Activated effector memory CD4-positive, alpha-beta T cell treated with anti-CD3 and anti-CD28 coated beads, Interleukin-2, amount 50 U/mL, for 16 hours (primary cell): ENCODE measurements at places on chromosomes 3 and 15.

- DNase-seq, result no peak
Measured at GRCh38 chr3:21752749-21753347, 1.8 kb upstream of the ZNF385D start.

GRCh38 chr3:47932421-47932820 is 83.8 kb downstream of the MAP4 start:
- no peak for DNase-seq

DNA sequence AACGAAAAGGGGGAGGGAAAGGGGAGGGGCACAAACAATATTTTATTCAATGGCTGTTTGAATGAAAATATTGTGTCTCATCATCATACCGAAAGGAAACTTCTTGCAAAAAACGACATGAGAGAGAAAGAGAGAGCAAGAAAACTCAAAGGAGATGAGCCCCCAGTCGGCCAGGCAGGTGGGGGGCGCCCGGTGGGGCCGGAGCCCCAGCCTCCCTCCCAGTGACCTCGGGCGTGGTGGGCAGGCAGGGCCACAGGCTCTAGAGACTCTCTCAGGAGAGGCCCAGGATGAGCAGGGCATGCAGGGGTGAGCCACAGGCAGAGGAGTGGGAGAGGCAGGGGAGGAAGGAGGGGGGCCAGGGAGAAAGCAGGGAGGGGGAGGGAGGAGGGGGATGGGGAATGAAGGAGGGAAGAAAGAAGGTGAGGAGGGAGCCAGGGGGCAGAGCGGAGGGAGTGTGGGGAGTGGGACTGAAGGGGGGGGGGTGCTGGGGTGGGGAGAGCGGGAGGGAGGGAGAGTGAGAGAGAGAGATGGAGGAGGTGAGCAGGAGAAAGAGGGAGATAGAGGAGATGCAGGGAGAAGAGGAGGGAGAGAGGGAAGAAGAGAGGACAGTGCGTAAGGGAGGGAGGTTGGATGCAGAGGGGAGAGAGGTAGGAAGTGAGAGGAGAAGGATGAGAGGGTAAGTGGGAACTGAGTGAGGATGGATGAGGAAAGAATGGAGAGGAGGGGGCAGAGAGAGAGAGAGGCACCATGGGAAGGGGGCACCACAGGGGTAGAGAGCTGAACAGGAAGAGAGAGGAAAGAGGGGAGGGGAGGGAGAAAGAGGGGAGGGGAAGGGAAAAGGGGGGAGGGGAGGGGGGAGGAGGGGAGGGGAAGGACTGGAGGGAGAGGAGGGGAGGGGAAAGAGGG is 14.1 kb upstream of the TMEM115 start:
- DNase-seq, result no peak

DNA sequence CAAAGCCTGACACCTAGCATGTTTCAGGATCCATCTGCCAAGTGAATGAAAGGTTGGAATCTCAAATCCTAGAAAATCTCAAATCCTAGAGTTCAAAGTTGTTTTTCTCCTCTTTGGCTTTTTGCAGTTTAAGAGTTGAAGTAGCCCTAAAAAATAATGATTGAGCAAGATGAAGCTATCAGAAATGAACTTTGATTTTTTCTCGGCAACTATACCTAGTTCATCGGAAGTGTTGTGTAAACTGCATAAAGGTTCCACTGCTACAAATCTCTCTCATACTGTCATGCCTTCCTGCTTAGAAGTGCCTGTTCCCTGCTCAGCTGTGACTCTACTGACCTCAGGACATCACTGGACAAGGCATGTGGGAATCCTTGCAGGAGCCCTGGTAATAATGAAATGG is 35.8 kb upstream of the FOXB1 start:
- no peak for DNase-seq

- no peak for DNase-seq
Measured at GRCh38 chr3:153052096-153052460, 109.9 kb upstream of the RAP2B start.

DNA sequence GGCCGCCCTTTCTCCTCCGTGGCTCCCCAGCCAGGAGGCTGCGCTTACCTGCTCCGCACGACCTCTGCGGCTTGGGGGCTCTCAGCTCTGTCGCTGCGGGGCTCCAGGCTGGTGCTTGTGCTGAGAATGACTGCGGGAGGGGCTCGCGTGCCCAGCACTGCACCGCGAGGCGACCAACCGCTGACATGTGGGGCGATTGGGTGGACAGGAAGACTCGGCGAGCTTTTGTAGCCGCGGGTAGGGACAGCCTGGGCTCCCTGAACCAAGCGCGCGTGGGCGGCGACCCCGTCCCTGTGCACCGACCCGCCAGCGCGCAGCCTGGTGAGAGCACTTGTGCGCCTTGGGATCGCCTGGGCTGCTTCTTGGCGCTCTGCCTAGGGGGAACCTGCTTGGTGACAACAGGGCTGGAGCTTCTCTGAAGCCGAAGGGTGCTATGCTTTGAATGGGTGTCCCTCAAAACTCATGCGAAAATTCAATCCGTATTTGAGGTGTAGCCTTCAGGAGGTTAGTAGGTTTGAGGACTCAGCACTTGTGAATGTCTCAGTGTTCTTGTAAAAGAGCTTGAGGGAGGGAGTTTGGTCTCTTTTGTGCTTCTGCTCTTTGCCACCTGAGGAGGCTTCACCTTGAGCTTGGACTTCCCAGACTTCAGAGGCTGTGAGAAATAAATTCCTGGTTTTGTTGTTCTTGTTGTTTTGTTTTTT is 50.4 kb downstream of the IL12A start:
- DNase-seq, result no peak
